Fibroblast of villous mesenchyme (primary cell): ENCODE measurements at places on chromosomes 7 and 10. TPM values are rescaled to one million over a fixed set of nuclear protein-coding genes. Genes with fewer than 3 reads are reported as not detected.

DNA sequence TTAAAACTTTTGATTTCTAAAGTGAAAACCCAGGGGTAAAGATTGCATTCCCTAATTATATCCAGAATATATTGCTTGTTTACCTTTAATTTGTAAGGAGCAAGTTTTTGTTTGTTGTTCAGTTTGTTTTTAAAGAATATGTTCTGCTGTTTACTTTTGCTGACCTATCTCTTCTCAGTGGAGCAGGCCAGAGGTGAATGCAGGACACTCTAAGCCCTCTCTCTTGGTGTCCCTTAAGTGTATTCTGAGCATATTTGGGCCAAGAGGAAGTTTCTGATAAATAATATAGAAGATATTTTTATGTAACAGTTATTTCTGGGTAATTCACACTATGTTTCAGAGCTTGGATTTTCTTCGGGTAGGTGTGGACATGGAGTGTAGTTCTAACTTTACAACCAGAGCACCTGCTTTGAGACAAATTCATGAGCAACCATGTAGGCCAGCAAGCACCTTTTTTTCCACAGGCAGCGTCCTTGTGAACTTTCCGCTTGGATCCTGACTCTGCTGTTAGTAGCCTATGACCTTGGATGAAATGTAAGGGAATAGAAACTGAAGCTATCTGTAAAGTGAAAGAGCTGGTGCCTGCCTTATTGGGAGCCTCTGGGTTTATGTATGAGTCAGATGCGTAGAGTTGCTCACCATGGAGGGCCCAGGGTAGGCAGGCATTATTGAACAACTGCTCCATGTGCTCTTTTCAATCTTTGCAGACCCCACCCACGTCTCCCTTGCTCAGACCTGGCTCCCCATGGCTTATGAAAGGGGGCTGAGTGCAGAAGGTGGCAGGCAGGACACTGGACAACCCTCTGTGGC lies 16.1 kb downstream of the OGDH start:
- DNase-seq = peak; percentile 58

GRCh38 chr10:117477211-117477947 lies 65.2 kb upstream of the EMX2 start:
- DNase-seq = no peak

GRCh38 chr7:39709768-39710311 lies 86.5 kb downstream of the RALA start:
- peak; percentile 79 for DNase-seq

DNA sequence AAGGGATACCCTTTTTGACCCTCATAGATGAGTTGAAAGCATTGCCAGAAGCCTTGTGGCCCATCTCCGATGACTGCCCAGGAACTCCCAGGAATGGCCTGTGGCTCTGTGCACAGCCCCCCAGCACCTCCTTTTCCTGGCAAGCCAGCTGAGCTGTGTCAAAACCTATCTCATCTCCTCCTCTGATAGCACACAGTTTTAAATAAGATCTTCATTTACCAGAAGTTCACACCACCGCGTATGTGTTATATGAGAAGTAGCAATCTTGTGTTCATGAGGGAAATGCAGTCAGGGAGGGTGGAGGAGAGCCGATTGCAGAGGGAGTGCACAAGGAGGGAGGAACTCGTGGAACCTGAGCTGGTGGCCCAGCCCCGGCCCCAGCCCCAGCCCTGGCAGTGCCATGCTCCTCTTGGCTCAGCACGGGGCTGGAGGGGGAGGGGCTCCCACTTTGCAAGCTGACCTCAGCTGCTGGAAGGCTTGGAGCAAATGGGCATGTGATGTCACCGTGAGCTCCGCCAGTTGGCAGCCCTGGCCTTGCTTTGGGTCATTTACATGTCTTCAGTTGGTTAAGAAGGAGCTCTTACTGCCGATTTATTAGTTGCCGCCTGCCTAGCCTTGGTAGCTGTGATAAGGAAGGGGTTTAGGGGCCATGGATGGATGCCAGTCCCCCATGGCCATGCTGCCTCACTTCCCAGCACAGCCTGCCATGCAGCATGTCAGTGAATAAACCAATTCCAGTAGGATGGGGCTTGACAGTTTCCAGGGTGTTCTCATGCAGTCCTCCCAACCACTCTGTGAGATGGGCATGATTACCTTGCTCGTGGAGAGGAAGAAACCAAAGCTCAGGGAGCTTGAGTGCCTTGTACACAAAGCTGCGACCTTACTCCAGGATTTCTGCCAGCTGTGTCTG lies 20.0 kb downstream of the UNC5B start:
- DNase-seq = no peak

DNA sequence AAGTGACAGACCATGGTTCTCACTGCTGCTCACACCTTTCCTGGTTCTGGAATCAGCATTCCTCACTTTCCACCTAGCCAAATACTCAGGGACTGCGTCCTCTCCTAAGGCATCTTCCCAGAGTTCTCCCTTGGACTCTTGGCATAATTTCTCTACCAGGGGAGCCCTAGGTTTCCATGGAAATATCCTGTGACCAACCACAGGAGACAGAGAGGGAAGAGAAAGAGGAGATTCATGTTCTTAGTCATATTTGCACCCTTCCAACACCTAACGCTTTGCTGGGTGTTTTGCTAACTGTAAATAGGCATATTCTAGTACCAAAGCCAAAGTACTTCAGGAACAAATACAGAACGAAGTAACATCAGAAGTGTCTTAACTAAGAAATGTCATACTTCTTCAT lies 28.6 kb downstream of the DENND11 start:
- no peak for DNase-seq

DNA sequence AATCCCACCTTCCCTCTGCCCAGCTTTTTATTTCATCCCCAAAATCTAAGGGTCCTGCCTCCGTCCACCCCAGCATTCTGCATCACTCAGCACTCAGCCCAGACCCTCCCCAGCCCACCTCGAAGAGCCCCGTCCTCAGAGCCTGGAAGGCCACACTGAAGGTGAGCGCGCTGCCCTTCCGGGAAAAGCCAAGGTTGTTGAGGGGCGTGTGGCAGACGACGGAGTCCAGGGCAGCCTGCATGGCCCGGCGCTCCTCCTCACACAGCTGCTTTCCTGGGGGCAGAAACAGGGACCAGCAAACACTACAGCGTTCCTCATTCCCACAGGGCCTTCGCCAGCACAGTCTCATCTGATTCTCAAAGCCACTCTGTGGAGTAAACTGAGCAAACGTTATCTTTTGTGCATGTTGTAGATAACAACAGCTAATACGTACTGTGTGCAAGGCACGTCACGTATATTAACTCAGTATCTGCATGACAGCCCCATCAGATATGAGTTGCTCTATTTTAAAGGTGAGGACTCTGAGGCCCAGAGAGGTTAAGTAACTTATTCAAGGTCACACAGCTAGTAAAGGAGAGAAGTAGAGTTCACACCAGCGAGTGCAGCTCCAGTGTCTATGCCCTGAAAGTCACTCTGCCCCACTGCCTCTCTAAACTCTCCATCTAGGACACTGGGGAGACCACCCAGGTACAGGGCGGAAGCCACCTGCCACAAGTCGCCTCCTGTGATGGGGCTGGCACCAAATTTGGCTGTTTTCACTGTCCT lies 2.8 kb downstream of the TRAPPC14 start:
- DNase-seq = no peak

- DNase-seq = peak; percentile 19
These were observed 32.8 kb downstream of the TMEM130 start for GRCh38 chr7:98836811-98837629.

- DNase-seq = no peak
These were observed 11.8 kb downstream of the TTYH3 start for GRCh38 chr7:2643386-2644219.

The NKX1-2 gene
- not detected in 2 replicates for total RNA-seq

The CCL24 gene
- total RNA-seq = not detected in 2 replicates

The ANKRD61 gene
- total RNA-seq = not detected in 2 replicates

The GRIFIN gene
- total RNA-seq = not detected in 2 replicates

The NEBL gene
- under 0.01 TPM in 2 replicates for total RNA-seq
